ENCODE measurements at places on chromosomes 5 and 9.

DNA sequence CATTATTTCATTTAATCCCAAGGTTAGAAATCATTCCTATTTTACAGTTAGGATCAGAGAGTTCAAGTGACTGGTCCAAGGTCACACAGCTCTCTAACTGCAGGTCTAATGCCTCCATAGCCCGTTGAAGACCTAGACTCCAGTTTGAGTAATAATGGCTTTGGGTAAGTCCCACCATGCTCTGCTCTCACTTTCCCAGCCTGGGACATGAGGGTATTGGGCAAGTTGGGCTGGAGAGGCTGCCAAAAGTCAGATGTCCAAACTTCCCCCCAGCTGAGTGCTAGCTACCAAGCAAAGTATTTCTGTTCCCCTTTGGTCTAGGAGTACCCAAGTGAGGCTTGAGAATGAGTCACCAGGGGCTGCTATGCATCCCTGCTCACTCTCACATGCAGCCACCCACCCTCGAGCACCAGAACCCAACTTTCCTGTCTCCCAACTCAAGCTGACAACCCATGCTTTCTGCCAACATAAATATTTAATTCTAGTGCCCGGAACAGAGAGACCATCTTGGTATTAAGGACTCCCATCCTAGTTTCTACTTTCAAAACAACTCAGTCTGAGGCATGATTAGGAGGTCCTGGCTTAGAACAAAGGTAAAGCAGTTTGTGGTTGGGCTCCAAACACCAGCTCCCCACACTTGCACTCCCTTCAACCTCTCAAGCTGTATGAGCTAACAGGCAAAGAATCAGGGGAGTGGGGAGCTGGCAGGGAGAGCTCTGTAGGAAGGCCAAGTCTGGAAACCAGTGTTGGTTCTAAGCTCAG, 236.5 kb upstream of the TRIM32 start:
- DNase-seq = no peak

GRCh38 chr5:59522201-59522831, 371.2 kb downstream of the PDE4D start:
- DNase-seq = no peak

- no peak for DNase-seq
These were observed 62.8 kb downstream of the DAB2IP start for GRCh38 chr9:121714075-121714705.

DNA sequence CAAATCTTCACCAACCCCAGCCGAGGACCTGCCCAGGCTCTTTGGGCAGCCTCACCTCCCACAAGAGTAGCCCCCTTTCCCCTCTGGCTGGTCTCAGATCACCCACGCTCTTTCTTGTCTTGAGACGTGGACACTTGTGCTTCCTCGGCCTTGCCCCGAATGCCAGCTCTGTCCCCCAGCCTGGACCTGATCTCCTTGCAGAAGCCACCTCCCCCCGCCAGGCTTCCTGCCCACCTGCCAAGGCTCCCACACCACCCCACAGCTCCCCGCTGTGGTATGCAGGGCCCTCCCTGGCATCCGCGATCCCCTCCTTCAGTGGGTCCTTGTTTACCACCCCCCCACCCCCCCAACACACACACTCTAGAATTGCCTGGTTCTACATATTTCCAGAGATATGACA, 133.7 kb downstream of the ROR2 start:
- DNase-seq = peak; percentile 73

DNA sequence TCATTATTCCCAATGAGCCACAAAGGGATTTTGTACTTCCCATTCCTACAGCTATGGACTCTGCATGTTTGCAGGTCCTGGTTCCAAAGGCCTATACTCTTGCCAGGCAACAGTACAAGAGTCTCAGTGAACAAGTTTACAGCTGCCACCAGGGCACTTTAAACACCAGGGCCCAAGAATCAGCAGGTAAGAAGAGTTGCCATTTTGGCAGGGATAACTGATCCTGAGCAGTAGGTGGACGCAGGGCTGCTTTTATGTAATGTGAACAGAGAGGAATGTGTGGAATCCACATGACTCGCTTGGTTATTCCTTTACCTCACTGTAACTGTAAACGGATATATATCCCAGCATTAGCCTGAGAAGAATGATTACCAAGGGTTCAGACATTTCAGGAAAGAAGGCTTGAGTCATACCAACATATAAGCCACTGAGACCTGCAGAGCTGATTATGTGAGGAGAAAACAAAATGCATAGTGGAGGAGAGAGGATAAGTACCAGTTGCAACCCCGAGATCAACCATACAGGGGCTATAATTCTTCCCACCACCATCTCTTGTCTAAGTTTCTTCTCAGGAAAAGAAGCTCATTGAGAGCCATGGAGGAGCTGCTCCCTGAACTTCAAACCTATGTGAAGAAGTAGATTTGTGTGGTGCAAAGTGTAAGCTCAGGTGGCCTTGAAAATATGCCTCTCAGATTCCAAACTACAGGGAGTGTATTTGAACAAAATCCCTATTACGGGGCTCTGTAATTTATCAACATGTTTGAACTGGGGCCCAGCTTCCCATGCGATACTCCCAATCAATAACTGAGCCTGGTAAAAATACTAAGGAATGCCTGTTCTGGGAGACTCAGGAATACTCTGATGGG, 24.6 kb downstream of the RAPGEF6 start:
- no peak for DNase-seq

GRCh38 chr5:41118177-41118576, 47.0 kb upstream of the MROH2B start:
- no peak for DNase-seq

DNA sequence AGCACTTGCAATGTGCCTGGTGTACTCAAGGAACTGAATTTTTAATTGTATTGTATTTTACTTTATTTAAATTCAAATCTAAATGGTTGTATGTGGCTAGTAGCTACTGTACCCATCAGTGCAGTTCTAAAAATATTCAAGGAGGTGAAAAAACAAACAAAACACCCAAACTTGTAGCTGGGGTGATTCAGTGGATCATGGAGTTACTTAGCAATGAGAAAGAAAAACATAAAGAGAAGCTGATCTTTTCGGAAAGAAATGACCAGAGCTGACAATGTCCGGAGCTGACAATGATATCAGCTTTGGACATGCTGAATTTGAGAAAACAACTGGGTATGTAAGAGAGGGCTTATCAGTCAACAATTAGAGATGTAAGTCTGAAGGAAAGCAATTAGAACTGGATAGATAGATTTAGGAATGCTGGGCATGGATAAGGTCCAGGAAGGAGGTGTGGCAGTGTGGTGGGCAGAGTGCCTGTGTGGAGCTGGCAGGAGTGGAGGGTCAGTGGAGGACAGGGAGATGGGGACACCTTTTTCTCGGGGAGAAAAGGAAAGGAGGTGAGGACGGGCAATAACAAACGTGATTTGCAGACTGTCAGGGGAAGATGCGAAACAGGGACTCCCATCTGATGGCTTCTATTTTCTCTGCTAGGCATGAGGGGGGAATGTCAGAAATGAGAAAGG, 113.2 kb downstream of the DCP2 start:
- DNase-seq = no peak

DNA sequence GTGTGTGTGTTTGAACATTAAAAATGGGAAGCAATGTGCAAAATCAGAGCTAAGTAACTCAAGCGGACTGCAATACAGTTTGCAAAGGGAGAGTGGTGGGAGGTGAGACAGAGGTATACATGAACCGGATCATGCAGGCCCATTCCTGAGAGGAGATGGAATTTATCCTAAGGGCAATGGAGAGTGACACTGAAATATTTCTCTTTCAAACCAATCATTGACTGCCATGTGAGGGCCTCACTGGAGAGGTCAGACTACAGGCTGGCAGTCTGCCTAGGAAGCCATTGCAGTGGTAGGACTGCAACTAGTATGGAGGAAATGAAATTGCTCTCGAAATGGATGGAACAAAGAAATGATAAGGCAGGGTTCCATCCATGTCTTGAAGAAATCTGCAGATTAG, 34.8 kb downstream of the TNFSF15 start:
- DNase-seq = no peak

DNA sequence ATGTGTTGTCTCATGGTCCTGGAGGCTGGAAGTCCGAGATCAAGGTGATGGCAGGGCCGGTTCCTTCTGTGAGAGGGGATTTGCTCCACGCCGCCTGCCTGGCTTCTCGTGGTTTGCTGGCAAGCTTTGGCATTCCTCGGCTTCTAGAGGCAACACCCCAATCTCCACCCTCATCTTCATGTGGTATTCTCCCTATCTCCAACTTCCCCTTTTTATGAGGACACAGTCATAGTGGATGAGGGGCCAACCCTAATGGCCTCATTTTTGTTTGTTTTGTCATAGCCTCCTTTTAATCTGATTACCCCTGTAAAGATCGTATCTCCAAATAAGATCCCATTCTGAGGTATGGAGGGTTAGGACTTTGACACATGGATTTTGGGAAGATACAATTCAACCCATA, 41.7 kb upstream of the CLK4 start:
- no peak for DNase-seq

- DNase-seq = no peak
These were observed 90.3 kb upstream of the PALM2AKAP2 start for GRCh38 chr9:109689701-109690100.

DNA sequence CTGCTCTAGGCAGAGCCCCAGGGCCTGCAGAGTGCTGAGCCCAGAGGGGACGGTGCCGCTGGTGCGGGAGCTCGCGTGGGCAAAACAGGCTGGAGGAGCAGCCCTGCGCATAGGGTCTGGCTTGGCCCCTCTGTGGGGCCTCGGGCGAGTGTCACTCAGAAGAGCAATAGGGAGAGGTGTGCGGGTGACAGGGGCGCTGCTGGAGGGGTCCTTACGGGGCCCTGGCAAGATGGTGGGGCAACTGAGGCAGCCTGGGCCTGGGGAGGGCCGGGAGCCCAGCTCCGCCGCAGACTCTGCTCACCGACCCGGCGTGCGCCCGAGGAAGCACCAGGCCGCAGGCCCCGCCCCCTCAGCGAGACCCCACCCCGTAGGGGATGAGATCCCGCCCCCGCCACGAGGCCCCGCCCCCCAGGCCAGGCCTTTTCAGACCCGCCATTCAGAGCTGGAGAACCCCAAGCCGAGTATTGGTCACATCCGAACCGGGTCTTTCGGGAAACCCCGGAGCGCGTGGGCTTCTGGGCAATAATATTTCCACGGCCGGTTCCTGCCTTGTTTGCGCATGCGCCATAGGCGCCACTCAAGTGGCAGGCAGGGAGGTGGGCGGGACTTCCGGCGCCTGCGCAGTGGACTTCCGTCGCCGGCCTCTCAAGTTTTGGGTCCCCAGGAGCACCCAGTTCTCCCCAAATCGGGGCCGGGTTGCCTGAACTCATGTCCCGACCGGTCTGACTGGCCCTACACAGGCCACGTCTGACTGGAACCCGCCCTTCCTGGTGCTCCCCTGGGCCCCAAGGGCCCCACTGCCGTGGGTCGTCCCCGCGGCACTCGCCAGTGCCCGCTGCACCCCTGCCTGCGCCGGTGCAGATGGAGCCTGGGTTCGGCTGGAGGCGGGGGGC, 1.3 kb upstream of the RNF208 start:
- peak; percentile 93 for DNase-seq

GRCh38 chr5:63573380-63573779, 388.9 kb downstream of the HTR1A start:
- no peak for DNase-seq

GRCh38 chr9:4365055-4365454, 65.2 kb upstream of the GLIS3 start:
- no peak for DNase-seq

DNA sequence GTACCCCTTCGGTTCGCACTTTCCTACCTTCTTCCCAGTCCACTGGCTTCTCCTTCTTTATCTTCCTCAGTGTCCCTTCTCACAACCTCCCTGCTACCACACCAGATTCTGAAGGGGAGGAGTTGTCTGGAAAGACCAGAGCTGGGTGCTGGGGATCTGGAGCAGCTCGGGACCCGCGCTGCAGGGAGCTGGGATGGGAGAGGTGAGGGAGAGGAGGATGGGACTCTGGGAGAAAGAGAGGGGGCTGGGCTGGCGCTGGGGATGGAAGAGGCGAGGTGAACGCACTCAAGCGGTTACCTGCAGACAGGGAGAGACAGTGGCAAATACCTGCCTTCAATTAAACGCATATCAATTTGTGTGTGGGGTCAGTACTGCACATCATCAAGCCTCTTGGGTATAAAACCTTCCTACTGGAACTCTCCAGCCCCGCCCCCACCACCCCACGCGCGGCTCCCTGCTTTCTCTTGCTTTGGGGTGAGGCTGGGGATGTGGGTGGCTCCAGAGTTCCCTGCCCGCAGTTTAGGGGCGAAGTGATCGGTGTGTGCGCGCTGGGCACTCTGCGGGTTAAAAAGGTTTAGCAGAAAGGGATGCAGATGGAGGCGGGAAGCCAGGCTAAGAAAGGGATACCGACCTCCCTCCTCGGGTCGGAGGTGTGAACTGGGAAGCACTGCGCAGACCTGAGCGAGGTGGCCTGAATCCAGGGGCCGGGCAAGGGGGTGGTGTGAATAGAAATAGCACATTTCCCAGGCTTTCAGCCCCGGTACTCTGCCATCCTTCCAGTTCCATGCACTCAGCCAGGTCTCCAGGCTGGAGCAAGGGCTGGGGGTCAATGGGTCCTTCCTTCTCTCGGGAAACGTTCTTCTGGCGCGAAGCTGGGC, 977 bp upstream of the PAM start:
- DNase-seq = no peak

- no peak for DNase-seq
These were observed 1.0 kb upstream of the F2R start for GRCh38 chr5:76714751-76715485.

DNA sequence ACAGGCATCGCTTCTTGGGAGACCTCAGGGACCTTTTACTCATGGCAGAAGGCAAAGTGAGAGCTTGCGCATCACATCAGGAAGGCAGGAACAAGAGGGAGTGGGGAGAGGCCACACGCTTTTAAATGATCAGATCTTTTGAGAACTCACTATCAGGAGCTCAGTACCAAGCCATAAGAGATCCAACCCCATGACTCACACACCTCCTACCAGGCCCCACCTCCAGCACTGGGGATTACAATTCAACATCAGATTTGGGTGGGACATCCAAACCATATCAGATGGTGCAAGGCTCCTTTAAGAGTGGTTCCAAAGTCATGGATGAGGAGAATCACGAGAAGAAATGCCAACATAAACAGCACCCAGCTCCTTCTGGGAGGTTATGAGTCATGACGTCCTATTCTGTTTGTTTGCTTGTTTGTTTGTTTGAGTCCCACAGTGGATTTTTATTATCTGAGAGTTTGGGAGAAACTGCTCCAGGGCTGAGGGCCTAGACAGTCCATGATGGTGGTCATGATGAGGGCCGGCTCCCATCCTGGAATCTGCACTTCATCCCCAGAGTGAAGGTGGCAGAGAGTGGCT, 453.5 kb downstream of the GADD45G start:
- DNase-seq = no peak

GRCh38 chr5:87347272-87347671, 65.5 kb downstream of the CCNH start:
- DNase-seq = no peak

- DNase-seq = peak; percentile 93
These were observed 88.0 kb downstream of the NLN start for GRCh38 chr5:65809817-65810531.

DNA sequence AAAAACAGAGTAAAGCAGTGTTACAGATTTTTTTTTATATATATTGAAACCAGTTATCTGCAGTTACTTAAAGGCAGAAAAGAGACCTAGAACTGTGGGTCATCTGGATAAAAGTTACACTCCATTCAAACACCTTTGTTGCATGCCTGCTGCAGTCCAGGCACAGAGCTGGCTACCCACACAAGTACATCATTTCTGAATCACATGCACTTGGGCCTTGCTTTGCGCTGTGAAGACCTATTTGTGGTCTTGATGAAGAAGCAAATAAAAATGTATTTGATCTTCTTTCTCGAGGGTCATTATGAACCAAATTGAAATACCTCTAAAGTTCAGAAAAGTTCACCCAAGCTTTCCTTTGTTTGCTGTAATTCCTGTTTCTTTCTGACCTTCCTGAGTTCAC, 503.0 kb upstream of the ZNF608 start:
- no peak for DNase-seq

- DNase-seq = no peak
These were observed 182.4 kb upstream of the ATP10B start for GRCh38 chr5:161034451-161034850.
